ENCODE measurements at places on chromosomes 1 and 21.

DNA sequence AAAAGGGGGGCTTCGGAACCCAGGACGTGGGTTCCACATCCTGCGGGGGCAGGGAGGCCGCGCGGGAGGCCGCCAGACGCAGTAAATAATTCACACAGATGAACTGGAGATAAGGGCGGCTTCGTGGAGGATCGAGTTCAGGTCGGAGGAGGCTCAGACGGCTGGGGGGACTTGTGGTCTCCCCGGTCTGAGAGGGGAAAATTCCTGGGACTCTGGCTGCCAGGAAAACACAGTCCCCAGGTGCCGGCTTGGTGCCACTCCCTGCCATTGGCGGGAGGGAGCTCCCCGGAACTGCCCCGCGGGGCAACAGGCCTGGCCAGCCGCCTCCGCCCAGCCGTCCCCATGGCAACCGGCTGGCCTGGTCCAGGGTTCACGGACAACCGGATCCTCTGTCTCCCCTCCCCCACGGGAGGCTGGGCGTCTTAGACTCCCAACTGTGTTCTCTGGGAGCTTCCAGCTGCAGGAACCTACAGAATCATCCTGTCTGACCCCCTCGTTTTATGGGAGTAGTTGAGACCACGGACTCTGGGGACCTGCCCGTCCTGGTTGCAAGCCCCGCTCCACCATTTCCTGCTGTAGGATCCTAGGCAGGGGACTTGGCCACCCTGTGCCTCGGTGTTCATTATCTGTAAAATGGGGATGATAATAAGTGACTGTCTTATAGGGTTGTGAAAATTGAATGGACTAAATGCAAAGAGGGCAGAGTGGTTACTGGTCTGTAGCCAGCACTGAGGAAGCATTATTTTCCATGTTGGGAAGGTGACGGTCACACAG, 9.6 kb downstream of the CAMK2N1 start:
- DNase-seq, result no peak

GRCh38 chr1:54268762-54269297, 68.9 kb downstream of the MRPL37 start:
- no peak for DNase-seq

GRCh38 chr21:14143999-14144398, 66.8 kb downstream of the LIPI start:
- DNase-seq, result no peak

DNA sequence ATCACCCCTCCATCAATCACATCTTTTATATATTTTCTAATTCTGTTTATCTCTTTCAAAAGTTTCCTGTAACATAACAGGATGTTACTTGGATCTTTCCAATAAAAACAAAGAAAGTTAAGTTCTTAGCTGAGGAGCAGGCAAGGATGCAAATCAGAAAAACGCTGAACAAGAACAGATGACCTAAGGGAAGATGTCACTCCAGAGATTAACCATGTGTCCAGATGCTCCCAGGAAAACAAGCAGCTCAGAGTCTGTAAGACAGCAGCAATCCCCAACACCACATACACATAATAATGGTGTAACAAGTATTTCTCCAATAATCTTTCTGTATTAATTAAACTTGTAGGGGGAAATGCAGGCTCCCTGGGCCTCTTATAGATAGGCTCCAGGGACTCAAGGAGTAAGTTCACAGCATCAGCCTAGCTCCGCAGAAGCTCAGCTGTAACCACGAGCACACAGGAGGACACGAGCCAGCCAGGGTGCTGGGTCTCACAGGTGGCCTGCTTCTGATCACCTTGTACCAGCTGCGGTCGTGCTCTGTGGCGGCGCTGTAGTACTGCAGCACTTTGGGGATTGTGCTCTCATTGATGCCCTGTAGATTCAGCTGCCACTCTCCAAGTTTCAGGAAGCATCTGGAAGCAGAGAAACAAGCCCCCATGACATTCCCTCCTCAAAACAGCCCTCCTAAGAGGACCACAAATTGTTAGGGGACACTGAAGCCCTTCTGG, 33.1 kb upstream of the EXOSC10 start:
- DNase-seq, result no peak

DNA sequence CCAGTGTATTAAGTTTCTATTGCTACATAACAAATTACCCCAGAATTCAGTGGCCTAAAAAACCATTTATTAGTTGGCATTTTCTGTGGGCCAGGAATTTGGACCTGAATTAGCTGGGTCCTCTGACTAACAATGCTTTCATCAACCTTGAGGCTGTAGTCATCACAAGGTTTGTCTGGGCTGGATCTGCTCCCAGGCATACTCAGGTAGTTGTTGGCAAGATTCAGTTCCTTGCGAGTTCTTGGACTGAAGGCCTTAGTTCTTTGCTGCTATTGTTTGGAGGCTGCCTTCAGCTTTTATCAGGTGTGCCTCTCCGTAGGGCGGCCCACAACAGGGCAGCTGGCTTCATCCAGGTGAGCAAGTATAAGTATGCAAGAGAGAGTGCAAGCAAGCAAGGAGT, 31.4 kb upstream of the DEPDC1 start:
- DNase-seq, result no peak

- no peak for DNase-seq
Measured at GRCh38 chr1:231958448-231958847, 331.9 kb downstream of the DISC1 start.

DNA sequence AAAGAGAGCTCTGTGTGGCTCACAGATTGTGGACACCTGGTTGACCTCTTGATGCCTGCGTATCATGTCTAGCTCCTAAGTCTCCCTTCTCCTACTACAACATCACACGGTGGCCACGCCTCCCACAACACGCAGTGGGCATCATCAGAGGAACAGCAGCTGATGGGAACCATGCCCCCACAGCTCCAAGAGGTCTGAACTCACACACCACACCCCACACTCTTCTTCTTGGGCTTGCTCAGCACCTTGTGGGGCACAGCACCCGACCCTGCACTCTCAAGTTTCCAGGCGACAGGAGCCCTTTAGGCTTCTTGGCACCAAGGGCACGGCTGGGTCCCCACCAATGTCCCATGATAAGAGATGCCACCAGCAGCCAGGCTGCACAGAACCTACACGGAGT, 18.8 kb upstream of the CDCP2 start:
- no peak for DNase-seq

DNA sequence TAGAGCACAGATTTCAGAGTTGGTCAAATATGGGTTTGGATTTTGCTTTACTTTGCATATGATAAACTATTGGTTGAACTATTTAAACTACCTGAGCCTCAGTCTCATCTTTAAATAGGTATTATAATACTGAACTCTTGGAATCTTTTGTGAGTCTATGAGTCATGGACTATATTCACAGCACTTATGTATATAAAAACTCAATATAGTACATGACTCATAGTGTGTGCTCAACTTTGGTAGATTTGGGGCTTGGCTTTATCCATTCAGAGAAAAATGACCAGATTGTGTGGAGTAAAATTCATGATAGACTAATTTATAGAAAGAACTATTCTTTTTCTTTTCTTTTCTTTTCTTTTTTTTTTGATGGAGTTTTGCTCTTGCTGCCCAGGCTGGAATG, 28.7 kb downstream of the FCRL3 start:
- no peak for DNase-seq

DNA sequence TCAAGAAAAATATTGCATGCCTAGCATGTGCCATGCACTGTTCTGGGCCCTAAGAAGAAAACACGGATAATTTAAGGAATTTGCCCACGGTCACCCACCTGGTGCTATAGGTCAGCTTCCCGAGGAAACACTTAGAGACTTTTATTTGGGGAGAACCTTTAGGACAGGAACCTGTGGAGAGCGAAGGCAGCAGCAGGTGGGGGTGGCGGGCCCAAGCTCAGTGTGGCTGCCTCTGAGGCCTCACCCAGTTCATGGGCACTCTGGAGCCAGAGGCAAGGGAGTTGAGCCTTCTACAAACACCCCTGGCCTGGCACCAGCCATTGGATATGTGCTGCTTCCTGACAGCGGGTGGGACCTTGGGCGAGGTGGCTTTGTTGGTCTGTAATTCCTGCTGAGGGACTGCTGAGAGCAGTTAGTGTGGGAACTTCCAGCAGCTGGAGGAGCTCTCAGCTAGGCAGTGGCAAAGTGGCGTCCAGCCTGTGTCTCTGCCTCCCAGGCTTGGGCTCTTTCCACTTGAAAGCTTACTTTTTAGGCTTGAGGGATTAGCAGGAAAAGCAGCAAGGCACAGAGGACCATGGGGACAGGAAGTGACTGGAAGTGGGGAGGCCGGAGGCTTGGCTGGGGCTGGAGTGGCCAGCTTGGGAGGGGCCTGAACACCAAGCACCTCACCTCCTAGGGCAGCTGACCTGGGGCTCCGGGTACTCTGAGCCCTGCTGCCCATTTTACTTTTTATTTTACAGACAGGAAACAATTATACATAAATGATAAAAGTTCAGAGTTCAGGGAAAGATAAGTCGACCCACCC, 19.1 kb downstream of the MRPL37 start:
- DNase-seq, result no peak

- no peak for DNase-seq
Measured at GRCh38 chr21:39840373-39841097, 26.7 kb upstream of the PCP4 start.

DNA sequence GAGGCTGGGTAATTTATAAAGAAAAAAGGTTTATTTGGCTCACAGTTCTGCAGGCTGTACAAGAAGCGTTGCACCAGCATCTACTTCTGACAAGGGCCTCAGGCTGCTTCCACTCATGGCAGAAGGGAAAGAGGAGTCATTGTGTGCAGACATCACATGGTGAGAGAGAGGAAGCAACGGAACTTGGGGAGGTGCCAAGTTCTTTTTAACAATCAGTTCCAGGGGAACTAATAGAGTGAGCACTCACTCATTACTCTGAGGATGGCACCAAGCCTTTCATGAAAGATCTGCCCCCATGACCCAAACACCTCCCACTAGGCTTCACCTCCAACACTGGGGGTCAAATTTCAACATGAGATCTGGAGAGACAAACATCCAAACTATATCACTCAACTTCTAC, 77.2 kb downstream of the DDAH1 start:
- no peak for DNase-seq

GRCh38 chr1:181909010-181909409, 152.5 kb downstream of the ZNF648 start:
- no peak for DNase-seq

GRCh38 chr1:150596095-150596892, 16.9 kb upstream of the MCL1 start:
- no peak for DNase-seq

GRCh38 chr1:165040641-165041040, 315.9 kb downstream of the LMX1A start:
- no peak for DNase-seq

DNA sequence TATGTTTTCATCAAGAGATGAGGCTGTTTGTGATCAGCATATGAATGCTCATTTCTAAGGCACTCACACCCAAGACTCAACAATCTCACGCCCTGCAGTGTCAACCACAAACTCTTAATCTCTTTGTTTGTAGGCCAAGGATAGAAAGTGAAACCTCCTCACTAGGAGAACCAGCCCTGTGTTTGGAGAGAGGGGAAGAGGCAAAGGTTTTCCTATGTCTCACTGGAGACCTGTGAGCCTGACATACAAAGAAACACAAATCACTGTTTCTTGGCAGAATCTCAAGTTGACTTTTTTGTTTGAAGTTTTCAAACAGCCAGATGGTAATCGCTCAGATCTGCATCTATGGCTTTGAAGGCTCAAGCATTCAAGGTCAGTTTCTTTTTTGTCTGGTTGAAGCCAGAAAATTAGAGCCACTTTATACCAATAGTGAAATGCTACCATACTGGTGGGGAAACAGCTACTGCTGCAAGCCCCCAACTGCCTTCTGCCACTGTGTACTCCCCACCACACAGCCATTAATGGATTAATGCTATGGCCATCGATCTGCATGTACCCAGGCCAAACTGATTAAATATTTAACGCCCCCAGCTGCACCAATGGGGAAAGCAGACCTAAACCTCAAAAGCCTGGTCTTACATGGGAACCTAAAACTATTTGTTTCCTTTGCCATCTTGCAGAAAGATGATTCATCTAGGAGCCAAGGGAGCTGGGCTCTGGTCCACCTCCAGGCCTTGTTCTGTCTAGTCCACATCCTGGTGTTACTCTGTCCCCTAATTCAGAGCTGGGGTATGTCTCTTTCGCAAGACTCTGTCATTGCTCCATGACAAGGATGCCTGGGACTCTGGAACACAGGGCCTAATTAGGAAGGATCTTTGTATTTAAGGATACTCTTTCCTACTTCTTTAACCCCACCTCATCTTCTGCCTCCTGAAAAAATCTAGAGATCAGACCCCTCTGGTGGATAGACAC, 16.3 kb downstream of the PDZK1 start:
- peak; percentile 30 for DNase-seq

- DNase-seq, result no peak
Measured at GRCh38 chr21:15703932-15704331, 25.9 kb upstream of the USP25 start.

DNA sequence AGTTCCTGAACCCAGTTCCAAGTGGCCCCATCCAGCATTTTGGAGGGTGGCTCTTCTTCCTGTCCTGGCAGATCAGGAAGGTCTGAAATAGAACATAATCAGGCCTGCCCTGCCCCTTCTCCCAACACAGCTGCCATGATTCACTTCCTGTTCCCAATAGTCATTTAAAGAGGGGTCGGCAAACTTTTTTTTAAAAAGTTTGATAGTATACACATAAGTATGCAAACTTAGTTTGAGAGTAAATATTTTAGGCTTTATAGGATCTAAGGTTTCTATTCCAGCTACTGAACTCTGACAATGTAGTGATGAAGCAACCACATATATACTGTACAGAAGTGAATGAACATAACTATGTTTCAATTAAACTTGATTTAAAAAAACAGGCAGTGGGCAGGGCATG, 66.4 kb downstream of the LUZP1 start:
- no peak for DNase-seq

DNA sequence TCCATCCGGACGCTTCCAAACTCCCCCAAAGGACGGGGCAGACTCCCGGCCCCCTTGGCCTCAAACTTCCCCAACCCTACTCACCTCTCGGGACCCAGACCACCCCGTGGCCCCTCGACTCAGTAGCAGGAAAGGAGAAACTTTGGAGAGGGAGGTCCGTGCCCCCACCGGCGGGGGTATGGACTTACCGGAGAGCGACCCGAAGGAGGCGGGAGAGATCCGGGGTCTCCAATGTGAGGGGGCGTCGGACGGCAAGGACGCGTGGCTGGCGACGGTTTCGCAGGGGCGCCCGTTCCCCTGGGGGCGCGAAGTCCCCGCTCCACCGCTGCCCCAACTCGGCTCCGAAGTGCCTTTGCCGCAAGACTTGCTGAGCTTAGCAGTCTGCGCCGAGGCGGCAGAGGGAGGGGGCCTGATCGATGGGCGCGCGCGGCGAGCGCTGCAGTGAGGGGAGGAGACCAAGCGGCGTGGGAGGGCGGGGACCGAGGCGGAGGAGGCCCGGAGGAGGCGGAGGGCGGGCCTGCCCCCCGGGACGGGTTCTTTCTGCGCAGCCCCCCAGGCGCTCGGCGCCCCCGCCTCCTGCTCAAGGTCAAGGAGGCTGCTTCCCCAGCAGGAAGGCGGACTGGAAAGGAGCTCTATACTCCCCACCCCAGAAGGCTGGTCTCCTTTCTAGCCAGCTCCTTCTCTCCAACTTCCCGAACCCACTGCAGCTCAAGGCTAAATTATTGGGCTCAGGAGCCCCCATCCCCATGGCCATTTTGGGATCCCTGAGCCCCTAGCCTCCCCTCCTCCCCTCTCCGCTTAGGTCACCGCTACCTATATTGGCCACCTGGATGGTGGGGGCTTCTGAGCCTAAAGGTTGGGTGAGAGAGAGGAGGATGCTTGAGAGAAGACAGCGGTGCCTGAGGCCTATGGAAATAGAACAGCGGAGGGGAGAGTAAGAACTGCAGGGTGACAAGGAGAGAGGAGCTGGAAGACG, at the start of gene SYT2:
Gene SYT2 (minus strand): TSS at position 385 of the 976 bp plus-strand sequence. CDS start 104,682 bp downstream, outside the sequence.
- DNase-seq, result no peak

GRCh38 chr1:235854347-235854746, 12.4 kb downstream of the LYST start:
- DNase-seq, result no peak
